ENCODE measurements at places on chromosomes 3 and 15.

DNA sequence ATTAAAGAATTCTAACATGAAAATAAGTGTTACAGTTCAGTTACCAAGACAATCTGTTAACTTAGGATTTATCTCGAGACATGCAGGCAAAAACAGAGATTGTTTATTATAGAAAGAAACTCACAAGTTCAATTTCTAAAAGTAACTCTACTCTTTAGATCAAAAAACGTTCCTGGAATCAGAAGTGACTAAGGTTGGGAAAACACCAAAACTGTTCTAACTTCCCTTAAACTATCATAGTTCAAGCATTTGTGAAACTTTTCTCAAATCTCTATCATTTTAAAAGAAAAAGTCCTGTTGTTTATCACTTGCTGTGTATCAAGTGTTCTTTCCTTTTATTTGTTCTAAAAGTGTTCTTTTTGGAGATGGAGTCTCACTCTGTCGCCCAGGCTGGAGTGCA is 8.7 kb downstream of the WDR82 start:
- DNase-seq, result no peak

DNA sequence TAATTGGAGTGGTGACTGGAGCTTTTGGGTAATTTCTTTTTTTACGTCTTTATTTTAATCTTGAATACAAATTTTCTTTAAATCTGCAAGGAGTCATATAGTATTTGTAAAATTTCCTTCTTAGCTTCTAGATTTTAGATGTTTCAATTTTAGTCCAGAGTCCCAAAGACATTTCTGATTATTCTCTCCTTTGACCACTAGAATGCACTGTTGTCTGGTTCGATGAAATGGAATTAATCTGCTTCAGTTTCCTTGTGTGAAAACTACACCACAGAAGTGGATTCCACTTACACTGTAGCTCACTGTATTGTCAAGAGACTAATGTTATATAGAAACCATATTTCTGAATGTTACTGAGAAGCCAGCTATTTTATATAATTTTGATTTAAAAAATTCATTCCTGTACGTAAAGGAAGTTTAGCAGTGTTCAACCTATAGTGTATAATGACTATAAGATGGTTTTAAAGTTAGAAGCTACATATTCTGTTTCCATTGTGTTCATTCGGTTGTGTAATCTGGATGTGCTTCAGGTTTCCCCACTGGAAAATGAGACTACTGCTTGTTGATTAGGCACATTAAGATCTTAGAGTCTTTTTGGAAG is 6.1 kb downstream of the GRAMD1C start:
- no peak for DNase-seq

GRCh38 chr15:28049581-28049980 is 49.5 kb downstream of the OCA2 start:
- DNase-seq, result no peak

DNA sequence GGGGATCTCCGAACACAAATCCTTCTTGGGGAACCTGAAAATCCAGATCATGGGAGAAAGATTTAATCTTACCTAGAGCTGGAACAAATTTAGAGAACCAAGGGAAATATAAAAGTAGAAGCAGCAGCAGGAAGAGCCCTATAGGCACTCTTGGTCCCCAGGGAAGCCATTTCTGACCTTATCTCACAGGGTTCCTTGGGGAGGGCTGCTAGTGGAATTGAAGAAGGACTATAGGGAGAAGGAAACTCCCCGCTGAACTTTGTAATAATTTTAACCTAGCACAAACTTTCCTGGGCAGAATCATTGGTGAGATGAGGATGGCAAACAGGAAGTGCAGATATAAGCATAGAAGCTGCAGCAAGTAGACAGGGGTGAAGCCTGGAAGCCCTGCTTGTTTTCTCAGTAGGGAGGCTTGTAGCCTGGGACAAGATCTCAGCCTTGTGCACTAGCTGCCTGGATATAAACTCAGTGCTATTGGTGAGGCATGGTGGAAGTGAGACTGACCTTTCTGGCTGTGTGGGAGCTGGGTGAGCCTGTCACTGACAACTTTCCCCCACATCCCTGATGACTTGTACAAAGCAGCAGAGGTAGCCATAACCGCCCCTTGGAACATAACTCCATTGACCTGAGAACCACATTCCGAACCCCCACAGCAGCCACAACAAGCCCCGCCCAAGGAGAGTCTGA is 343.0 kb upstream of the TGFBR2 start:
- DNase-seq, result no peak

- DNase-seq, result no peak
Measured at GRCh38 chr15:79381593-79381992, 50.5 kb upstream of the MINAR1 start.

GRCh38 chr15:43550527-43551363 is 33.3 kb downstream of the MAP1A start:
- peak; percentile 69 for DNase-seq

GRCh38 chr3:54691289-54691771 is 236.5 kb downstream of the LRTM1 start:
- DNase-seq, result peak; percentile 15

DNA sequence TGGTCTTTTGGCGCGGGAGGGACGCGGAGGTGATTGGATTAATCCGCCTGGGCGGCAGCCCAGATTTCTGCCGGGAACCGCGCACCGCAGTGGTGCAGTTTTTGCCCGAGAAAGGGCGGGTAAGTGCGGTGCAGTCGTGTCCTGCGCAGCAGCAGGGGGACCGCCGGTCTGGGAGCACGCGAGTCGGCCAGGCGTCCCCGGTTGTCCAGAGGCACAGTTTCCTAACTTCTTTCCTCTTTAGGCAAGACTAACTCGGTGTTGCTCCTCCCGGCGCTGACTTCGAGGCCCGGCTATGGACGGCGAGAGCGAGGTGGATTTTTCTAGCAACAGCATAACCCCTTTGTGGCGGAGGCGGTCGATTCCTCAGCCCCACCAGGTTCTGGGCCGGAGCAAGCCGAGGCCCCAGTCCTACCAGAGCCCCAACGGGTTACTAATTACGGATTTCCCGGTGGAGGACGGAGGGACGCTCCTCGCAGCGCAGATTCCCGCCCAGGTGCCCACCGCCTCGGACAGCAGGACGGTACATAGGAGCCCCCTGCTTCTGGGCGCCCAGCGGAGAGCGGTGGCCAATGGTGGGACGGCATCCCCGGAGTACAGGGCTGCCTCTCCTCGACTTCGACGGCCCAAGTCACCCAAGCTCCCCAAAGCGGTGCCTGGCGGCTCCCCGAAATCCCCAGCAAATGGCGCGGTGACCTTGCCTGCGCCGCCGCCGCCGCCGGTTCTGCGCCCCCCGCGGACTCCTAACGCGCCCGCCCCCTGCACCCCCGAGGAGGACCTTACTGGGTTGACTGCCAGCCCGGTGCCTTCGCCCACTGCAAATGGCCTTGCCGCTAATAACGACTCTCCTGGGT is 736 bp downstream of the ARHGEF26 start:
- DNase-seq, result no peak

- no peak for DNase-seq
Measured at GRCh38 chr3:10600296-10600714, 94.9 kb upstream of the ATP2B2 start.

GRCh38 chr3:33787328-33788009 is 11.0 kb upstream of the PDCD6IP start:
- DNase-seq, result peak; percentile 38

- DNase-seq, result no peak
Measured at GRCh38 chr3:72303926-72304325, 519.0 kb upstream of the PROK2 start.

DNA sequence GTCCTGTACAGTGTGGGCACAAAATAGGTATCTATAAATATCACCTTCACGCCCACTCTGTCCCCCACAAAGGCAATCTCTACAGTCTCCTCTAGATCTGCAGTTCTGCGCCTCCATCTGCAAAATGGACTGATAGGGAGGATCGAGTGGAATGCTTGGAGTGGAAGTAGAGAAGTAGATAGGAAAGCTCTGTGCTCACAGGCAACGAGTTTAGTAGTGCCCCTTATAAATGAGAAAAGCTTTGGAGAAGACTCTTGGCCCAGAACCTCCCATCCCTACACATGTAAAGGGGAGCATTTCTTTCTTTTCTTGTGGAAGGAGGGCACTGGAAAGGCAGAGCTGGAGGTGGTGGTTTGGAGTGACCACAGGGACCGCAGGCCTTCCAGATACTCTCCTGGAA is 88.5 kb downstream of the ZNF621 start:
- DNase-seq, result no peak

DNA sequence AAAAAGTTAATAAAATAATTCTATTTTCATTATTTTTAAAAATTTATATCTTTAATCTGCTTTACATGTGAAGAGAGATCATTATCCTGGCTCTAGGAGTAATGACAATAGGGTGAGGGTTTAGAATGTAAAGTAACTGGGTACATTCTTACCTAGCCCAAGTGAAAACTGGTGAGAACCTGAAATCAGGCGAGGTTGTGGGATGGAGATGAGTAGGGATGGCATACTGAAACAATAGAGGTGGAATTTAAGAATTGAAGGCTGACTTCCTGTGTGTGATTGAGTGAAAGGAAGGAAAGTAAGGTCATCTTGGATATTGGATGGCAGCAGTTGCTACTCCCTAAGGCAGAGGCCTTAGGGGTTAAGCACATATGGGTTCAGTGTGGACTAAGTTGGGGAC is 82.7 kb downstream of the MYRIP start:
- DNase-seq, result no peak

- no peak for DNase-seq
Measured at GRCh38 chr3:13051581-13051980, 21.6 kb downstream of the IQSEC1 start.

GRCh38 chr3:8550611-8551010 is 49.0 kb downstream of the LMCD1 start:
- no peak for DNase-seq

DNA sequence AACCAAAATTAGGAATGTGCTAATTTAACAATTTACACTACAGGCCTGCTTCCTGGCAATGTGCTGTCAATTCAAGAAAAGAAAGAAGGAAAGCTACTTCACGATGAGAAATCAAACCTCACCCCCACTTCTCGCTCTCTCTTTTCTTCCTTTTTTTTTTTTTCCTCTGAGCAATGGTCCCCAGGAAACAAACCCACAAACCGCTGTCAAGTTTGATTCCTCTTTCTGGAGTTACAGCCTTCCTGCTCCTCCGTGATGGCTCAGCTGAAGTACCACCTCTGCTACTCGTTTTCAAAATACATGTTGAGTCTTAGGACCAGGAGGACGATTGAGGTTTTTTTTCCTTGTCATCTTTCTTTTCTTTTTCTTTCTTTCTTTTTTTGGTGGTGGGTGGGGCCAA is 3.4 kb upstream of the TRIM71 start:
- no peak for DNase-seq

DNA sequence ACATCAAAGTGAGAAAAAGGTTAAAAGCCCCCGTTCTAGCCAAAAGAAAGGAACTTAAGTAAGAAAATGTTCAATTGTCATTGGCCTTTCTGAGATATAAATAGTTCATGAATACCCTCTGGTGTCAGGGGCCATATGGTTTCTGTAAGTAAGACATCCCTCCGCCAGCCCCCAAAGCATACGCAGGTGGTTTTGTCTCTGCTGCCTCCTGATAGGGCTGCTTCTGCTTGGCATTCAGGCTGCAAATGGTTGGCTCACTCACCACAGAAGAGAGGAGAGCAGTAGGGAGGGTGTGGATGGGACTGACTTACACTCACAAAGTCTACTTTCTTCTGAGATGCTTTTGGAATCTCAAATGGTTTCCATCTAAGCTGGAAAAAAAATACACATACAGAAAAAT is 29.8 kb downstream of the HGD start:
- DNase-seq, result no peak

DNA sequence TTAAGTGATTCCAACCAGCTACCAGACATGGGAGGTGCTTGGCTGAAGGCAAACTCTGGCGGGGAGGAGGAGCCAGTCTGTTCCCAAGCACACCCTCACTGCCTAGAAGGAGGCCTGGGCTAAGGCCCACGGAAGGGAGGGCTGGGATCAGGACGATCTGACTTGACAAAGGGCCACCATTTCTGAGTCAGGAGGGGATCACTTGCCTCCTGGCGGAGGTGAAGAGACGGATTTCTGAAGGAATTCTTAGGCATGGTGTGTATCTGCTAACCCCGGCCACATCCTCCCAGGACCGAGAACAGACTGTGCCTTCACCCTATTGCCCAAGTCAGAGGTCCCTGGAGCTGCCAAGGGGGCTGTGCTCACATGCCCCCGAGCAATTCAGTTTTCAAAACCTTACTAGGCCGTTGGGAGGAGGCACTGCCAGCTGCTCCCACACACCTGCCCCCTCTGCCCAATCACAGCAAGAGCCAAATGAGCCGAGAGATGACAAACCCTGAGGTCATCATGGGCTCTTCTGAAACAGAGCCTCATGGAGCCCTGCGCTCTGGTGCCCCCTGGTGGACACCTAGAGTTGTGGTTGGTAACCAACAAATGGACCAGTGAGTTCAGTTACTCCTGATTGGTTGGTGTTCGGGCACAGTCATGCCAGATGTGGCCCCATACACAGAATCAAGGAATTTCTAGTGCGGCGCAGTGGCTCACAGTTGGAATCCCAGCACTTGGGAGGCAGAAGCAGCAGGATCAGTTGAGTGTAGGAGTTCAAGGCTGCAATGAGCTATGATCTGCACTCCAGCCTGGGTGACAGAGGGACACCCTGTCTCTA is 6.5 kb upstream of the TNK2 start:
- DNase-seq, result peak; percentile 92

DNA sequence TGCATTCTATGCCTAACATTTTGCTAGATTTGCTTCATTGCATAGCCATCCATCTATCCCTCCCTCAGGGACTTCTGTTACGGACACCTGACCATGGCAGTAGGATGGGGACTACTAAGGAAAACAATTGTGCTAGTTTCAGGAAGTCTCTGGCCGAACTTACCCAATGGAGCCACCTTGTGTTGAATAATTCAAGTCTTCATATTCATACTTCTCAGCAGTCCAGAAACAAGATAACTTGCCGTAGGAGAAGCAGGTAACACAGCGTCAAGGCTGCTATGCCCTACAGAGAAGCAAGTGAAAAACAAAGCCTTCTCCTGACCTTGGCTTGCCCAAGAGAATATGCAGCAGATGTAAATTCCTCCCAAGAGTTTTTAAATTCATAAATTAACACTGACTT is 685.3 kb downstream of the GRM7 start:
- DNase-seq, result no peak

DNA sequence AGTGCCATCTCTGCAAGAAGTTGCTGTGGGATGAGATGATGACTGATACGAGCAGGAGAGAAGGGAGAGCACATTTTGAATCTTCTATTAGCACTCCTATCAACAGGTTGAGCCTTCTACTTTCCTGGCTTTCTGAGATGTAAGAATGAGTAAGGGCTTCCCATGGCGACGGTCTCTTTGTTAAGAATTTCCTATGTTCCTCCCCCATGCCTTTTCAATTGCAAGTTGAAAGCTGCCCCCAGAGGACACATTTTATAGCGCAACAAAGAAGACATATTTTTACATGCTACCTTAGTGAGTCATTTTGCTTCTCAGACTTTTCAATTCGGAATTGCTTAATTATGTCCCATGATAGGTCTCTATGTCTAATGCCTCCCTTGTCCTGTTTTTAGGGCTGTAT is 71.3 kb upstream of the LRTM1 start:
- peak; percentile 83 for DNase-seq

All from fibroblast of skin of left quadriceps (primary cell).